ENCODE measurements at places on chromosomes 11 and 22.

GRCh38 chr11:113392236-113392921, 4.8 kb downstream of the ANKK1 start:
- DNase-seq: no peak

DNA sequence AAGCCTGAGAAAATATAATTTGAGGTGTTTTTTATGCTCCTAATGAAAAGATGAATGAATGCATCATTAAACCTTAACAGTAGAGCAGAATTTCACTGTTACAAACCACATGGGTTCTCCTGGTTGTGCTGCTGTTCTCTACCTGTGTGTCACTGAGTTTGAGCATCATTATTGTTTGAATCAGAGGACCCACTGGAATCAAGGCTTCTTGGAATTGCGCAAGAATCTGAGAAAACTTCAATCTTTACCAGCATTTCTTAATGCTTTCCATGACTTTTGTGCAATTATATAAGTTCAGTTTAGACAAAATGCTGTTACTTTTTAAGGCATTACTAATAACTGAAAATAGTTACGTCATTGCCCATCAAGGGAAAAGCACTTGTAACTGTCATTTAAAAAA, 18.8 kb upstream of the RBX1 start:
- DNase-seq: no peak

DNA sequence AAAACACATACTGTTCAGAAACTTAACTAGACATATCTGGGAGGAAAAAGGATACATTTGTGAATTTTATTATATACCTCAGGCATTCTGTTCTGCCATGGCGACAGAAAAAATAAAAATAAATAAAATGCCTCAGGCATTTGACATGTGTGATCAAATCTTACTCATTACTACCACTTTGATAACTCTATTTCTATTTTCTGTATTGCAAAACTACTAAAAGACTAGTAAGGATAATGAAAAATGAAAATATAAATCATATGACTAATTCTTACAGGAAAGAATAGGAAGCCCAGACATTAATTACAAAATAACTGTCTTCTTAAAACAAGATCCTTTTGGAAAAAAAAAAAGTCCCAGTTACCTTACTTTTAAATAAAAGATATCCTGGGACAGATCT, 5.3 kb downstream of the PICALM start:
- DNase-seq: no peak

GRCh38 chr11:60857378-60858232, 1.9 kb upstream of the PTGDR2 start:
- no peak for DNase-seq

DNA sequence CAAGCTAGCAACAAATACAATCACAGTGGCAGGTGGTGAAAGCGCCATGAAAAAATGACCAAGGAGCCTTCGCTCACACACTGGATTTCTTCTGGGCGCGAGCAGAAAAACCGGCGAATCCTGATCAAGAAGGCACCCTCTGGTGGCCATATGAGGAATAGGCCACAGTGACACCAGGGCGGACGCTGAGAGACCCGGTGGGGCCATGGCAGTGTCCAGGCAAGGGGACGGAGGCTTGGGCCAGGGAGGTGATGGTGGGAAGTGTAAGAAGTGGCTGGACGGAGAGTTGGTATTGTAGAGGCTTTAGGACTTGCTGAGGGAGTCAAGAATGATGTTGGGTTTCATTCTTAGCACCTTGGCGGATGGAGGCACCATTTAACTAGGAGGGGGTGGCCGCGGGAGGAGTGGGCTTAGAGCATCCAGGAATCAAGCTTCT, 16.9 kb upstream of the RAC2 start:
- no peak for DNase-seq

GRCh38 chr11:59865031-59865430, 1.3 kb downstream of the TCN1 start:
- no peak for DNase-seq

DNA sequence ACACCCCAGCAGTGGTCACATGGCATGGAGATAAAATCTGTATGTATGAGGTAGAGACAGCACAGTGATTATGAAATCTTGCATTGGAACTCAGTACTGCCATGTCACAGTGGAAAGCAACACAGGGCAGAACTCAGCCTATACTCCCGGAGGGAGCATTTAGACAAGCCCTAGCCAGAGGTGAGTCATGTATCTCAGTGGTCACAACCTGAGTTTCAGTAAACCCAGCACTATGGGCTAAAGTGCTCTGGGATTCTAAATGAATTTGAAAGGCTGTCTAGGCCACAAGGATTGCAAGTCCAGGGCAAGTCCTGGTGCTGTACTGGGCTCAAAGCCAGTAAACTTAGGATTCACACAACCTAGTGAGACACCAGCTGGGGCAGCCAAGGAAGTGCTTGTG, 1717.1 kb upstream of the RAG2 start:
- DNase-seq: no peak
